Epithelial cell of umbilical artery (primary cell): ENCODE measurements at places on chromosomes 13 and 19. TPM values are rescaled to one million over a fixed set of nuclear protein-coding genes. Genes with fewer than 3 reads are reported as not detected.

The ADGRE1 gene
- total RNA-seq, result not detected in 2 replicates

The POSTN gene
- total RNA-seq, result 2.6 and 4.4 TPM in 2 replicates

The TSC22D1 gene
- 56.5 and 70.1 TPM in 2 replicates for total RNA-seq

The GNA15 gene
- total RNA-seq, result under 0.01 and 0.15 TPM in 2 replicates

The PSG1 gene
- total RNA-seq, result not detected in 2 replicates

The MAP2K2 gene
- 105 and 171 TPM in 2 replicates for total RNA-seq

The RAB3A gene
- under 0.01 TPM in 1 of 2 replicates, not detected in the other for total RNA-seq

The COX7A1 gene
- 2.0 and 2.3 TPM in 2 replicates for total RNA-seq
